ENCODE measurements at places on chromosomes 7 and 10. TPM values are rescaled to one million over a fixed set of nuclear protein-coding genes. Genes with fewer than 3 reads are reported as not detected.

DNA sequence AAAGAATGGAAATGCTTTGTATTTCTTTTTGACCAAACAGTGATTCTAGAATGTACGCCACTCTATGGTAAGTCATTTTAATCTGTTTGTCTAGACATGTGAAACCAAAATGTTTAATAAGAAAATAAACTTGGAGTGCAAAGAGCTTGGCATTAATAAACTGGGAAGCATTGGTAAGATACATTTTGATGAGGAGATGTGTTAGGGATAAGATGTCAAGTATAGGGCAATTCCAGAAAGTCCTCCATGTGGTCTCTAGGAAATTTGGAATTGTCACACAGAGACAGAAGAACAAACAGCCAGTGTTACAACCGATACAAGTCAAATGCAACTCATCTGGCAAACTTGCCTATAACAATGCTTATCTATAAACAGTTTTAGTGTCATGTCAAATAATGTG lies 410.7 kb upstream of the SEMA3A start:
- DNase-seq, result no peak

DNA sequence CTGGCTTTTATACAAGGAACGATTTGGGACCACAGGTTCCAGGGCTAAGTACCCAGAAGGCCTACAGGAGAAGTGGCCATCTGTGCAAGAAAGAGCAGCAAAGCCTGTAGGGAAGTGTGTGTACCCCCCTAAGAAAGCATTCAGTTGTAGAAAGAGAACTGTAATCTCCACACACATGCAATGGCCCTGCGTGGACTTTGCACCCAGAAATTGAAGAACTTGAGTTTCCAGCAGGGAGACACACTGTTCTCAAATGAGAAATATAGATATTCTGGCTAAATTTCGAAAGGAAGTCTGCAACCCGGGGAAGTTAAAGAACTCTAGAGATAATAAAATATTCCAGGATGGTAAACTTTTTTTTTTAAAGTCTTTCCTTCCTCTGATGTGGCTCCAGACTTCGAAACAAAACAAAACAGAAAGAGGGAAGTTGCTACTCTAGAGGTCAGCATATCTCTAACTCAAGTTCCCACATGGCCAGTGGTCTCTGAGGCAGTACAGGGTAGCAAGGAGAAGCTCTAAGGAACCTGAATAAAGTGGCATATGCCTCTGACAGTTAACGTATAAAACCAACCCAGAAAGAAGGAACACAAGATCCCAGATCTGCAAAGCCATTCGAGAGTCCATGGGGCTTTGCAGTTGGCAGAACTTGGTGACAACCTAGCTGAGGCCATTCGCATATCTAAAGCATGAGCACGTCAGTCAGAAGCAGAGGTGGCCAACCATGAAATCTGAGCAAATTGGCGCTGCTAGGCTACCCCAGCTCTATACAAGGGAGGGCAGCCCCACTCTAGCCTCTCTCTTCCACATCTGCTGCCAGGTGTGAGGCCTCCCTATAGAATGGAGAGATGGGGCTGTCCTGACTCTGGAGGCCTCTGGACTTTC lies 56.6 kb downstream of the ELMO1 start:
- DNase-seq, result no peak

- DNase-seq, result no peak
These were observed 1199.9 kb downstream of the GATA3 start for GRCh38 chr10:9254353-9254752.

DNA sequence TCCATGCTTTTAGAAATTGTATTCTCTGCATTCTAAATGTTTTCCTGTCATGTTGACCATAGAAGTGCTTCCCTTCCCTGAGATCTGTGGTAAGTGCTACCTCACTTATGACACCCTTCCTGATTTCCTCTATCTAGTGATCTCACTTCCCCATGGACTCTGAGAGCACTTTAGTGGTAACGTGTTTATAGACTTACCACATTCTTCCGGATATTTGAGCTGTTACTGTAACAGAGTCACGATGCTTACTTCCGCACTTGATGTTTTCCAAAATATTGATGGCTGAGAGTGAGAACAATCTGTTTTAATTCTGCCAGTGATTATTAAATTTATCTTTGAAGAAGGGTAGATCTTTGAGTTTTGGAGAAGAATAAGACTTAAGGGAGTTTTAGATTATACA lies 60.1 kb upstream of the NAMPT start:
- DNase-seq, result no peak

- DNase-seq, result no peak
These were observed 123.8 kb downstream of the CFTR start for GRCh38 chr7:117603627-117604026.

- no peak for DNase-seq
These were observed 140.2 kb upstream of the AHR start for GRCh38 chr7:17158261-17158660.

DNA sequence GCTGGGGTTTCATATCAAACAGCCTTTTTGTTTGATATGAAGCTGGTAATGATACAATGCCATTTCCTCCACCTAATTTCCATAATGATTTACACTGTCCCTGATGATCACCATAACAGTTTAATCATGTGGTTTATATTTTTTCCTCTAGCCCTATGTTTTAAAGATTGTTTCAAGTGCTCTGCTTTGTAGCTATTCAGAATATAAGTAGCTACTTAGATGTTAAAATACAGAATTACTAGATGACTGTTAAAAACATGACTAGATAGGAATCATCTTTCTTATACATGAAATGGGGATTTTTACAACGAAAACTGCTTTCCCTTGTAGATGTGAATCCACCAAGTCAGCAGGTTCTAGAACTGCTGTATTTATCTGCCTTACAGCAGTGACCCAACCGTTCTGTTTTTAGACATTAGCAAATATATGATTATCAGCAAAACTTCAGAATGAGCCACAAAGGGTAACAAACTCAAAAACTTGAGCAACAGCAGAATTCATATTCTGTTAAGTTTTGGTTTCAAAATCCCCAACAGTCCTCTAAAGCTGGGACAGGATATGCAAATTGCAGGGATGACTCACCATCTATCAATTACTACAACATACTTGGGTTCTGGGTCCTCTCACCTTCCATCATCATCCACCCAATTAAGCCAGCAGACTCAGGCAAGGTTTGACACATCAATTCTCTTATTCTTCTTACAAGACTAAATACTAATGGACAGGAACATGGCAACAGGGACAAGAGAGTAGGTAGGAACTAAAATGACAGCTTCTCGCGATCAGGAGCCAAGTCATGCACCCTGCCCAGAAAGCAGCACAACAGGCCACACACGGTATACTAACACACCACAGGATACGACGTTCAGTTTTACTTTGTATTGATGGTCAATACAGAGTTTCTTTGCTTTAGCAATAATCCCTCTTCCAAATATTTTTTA lies 83.9 kb downstream of the PIP4K2A start:
- DNase-seq, result no peak

- DNase-seq, result no peak
These were observed 98.4 kb upstream of the FRMD4A start for GRCh38 chr10:14429043-14429700.

DNA sequence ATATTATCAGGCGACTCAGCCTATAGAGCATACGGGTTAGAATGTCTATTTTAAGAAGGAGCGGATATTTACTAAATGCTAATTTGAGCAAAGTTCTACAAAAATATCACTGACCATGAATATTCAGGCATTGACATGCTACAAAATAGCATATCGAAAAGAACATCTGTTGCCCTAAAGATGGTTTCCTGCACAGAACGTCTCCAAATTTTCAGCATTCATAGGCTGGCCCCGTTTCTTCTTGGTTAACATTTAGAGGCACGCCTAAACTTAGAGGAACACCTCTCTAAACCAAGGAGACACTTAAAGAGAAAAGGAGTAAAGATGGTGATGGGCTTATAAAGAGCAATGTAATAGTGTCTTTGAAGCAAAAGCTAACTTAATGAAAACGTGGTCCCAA lies 1.3 kb upstream of the MINPP1 start:
- no peak for DNase-seq

The OPTN gene
- total RNA-seq, result 42.9 TPM

The PBLD gene
- total RNA-seq, result 4.7 TPM

The AGR3 gene
- total RNA-seq, result 2.0 TPM

The ZNF804B gene
- 0.25 TPM for total RNA-seq

The MET gene
- 4.0 TPM for total RNA-seq

The SAP25 gene
- total RNA-seq, result 3.2 TPM
